ENCODE measurements at places on chromosomes 2 and 18.

DNA sequence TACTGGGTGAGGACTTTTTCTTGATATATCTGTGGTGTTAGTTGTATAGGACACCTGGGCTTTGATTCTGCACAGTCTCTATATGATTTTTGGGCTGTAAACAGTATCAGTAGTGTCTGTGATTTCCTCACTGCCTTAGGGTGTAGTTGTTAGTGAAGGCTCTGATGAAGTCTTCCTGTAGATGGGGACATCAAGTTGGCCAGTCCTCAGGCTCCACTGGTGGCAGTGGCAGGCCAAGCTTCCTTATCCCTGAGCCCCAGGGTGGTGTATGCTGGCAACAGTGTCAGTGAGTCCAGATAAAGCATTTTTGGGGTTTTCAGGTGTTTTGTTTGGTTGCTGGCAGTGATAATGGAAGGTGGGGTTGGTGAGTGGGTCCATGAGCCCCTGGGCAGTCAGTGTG is 961.4 kb downstream of the DSC3 start:
- no peak for DNase-seq

DNA sequence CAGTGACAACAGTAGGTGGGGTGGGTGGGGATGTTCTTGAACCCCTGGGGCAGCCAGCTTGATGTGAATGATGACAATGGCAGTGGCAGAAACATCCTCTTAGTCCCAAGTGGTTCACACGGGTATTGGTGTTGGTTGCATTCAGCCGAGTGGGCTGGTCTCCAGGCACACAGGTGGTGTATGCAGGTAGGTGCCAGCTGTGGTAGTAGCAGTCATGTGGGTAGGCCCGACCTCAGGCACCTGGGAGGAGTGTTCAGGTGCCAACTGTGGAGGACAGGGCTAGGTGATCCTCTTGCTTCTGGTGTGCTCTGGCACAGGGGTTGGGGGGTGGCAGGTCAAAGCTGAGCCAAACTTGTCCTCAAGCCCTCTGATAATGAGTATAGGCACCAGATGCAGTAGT is 327.6 kb upstream of the CYP26B1 start:
- DNase-seq: no peak

GRCh38 chr2:158745067-158745865 is 49.9 kb upstream of the DAPL1 start:
- DNase-seq: peak; percentile 47

DNA sequence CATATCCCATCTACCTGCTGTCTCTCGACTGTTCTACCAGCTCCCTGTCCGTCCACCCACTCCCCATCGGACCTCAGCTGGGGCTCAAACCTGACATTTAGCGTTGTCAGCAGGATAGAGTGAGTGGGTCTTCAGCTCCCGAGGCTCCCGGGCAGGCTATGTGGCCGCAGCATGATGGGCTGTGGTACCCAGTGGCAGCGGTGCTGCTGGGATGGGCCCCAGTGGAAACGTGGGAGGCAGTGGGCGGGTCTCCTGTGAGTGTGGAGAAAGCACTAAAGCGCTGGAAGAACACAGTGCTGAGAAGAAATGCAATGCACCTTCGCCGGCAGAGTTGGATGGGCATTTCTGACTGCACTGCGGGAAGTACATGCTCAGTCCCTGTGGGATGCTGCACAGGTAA is 204.8 kb upstream of the SYT4 start:
- DNase-seq: no peak

GRCh38 chr18:30150586-30151250 is 891.8 kb downstream of the DSC3 start:
- DNase-seq: no peak

DNA sequence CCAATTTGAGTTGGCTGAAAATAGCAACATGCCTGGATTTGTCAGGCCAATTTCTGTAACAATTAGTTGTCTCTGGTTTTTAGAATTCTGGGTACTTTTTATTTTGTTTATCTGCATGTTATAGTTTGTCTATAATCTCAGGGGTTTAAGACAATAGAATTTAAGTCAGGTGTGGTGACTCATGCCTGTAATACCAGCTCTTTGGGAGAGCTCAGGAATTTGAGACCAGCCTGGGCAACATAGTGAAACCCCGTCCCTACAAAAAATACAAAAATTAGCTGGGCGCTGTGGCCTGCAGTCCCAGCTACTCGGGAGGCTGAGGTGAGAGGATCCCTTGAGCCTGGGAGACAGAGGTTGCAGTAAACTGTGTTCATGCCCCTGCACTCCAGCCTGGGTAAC is 114.4 kb upstream of the GLS start:
- no peak for DNase-seq

DNA sequence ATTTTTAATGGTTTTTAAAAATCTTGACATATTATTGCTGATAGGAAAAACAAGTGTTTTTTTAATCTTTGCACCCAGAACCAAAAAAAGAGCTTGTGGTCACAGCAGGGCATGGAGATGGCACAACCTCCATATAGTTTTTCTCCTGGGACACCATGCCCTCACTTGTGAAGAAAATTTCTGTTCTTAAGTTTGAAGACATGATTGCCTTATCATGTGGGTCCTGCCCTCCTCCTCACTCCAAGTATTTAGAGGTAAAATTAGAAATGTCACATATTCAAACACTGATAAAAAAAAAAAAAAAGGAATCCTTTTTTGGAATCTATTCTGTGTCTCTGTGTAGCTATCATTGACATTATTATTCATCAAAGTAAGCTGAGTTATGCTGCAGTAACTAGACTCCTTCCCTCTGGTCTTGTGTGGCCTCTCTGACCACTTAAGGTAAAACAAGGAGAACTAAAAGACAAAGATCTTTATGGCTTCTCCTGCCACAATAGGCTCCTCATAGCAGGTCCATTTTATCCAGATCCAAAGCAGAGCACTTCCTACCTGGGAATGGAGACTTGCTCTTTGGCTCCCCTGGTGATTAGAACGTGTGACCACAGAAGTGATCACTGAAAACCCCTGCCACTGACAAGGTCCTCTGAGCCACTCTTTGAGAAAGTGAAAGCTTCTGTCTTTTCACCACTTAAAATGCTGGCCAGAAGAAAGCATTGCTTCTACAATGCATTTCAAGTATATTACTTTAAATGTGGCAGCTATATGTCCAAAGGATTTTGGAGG is 19.8 kb downstream of the ADD2 start:
- DNase-seq: no peak
